ENCODE measurements at places on chromosomes 5 and 9.

- no peak for DNase-seq
Observed at GRCh38 chr5:80414113-80414512, 6.2 kb downstream of the ZFYVE16 start.

- no peak for DNase-seq
Observed at GRCh38 chr9:99606957-99607356, 214.7 kb upstream of the NR4A3 start.

- no peak for DNase-seq
Observed at GRCh38 chr5:132781029-132781428, 4.0 kb upstream of the SEPTIN8 start.

GRCh38 chr9:5743109-5743508, 89.8 kb downstream of the ERMP1 start:
- DNase-seq, result no peak

DNA sequence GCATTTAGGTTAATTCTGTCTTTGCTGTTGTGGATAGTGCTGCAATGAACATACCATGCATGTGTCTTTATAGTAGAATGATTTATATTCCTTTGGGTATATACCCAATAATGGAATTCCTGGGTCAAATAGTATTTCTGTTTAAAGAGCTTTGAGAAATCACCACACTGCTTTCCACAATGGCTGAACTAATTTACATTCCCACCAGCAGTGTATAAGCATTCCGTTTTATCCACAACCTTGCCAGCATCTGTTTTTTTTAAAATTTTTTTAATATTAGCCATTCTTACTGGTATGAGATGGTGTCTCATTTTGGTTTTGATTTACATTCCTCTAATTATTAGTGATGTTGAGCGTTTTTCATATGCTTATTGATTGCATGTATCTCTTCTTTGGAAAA, 15.5 kb upstream of the TARS1 start:
- DNase-seq, result no peak

DNA sequence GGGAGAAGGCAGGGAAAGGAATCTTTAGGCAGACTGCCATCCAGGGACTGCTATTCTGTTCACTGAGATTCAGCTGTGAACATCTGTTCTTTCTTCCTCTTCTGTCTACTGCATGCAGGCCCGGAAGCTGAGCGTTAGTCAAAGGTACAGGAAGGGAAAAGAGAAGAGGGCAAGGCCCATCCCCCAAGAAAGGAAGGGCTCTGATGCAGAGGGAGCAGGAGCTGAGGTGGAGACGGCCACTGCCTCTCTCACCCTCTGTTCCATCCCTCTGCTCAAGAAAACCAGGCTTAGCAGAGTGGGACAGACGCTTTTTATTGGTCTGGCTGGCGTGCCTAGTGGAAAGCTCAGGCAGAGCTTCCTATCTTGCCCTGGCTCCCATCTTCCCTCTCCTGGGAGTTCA, 57.6 kb downstream of the PFDN1 start:
- no peak for DNase-seq

DNA sequence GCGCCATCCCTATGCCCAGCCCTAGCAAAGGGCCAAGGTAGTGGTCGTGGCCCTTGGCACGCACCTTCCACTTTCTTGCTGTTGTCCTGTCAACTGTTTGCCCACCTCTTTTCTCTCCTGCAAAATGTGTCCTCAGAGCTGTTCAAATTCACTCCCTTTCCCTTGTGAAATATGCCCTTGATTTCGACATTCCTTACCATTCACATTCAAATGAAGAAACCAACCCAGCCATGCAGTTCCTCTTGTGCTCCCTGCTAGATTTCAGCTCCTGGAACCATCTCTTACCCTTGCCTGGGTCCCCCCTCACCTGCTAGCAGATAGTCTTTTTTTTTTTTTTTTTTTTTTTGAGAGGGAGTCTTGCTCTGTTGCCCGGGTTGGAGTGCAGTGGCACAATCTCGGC, 19.6 kb upstream of the HRH2 start:
- DNase-seq, result no peak

- no peak for DNase-seq
Observed at GRCh38 chr9:135575995-135576631, 14.6 kb downstream of the PAEP start.

GRCh38 chr9:72826996-72827949, 125.6 kb downstream of the ALDH1A1 start:
- no peak for DNase-seq

DNA sequence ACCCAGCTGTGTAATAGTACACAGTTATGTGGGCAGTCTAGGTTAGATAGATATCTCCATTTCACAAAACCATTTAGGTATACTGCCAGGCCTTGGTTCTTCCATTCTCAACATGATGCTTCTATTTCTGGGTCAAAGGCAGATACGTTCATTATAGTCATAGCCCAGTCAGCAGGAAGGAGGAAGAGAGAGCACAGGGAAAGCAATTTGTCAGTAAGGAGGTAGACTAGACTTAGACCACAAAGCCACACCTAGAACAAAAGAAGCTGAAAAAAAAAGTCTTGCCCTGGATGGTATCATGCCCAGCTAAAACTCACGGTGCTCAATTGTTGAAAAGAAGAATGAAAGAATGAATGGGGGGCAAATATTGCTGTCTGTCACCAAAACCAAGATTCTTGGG, 7.6 kb downstream of the INVS start:
- DNase-seq, result no peak

GRCh38 chr5:157941616-157942015, 82.7 kb upstream of the CLINT1 start:
- DNase-seq, result no peak

- DNase-seq, result no peak
Observed at GRCh38 chr9:109861499-109861898, 81.5 kb downstream of the PALM2AKAP2 start.

GRCh38 chr5:136213919-136214493, 21.0 kb upstream of the SMIM32 start:
- no peak for DNase-seq

- no peak for DNase-seq
Observed at GRCh38 chr9:124260769-124261603, 3.2 kb downstream of the NEK6 start.

DNA sequence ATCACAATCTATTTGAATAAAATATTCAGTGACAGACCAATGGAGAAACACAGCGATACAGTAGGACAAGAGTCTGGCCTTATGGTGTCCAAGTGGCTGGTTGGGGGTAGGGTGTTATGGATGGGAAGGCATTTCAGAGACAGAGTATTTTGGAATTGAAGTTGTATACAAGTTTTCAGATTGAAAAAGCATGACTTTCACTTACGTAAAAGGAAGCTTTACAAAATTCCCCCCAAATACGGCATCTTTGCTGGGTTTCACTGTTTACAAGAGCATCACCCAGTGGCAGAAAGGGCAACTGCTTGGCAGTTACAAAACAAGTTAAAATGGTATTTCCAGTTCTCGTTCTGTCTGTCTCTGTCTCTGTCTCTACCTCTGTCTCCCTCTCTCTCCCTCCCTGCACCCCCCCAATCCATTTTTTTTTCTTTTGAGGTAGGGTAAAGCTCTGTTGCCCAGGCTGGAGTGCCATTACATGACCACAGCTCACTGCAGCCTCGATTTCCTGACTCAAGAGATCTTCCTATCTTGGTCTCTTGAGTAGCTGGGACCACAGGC, 86.2 kb downstream of the PTPN3 start:
- DNase-seq, result no peak

DNA sequence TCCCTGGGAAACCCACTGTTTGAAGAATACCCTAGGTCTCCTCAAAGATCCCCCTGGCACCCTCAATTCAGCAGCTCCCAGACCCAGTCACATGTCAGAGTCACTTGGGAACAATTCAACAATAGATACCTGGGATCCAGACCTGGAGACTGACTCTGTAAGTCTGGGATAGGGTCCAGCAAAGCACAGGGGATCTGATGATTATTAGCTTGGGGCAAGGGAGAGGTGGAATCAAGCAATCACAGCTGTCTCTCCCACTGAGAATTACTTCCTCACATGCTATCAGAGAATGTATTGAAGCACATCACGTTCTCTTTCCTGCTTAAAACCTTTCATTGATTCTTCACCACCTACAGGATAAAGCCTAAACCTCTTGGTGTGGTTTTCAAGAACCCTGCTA, 5.9 kb downstream of the FAM193B start:
- no peak for DNase-seq

- DNase-seq, result no peak
Observed at GRCh38 chr5:61860978-61861377, 445.0 kb upstream of the KIF2A start.

GRCh38 chr9:97908705-97909104, 13.6 kb downstream of the TRMO start:
- DNase-seq, result no peak

DNA sequence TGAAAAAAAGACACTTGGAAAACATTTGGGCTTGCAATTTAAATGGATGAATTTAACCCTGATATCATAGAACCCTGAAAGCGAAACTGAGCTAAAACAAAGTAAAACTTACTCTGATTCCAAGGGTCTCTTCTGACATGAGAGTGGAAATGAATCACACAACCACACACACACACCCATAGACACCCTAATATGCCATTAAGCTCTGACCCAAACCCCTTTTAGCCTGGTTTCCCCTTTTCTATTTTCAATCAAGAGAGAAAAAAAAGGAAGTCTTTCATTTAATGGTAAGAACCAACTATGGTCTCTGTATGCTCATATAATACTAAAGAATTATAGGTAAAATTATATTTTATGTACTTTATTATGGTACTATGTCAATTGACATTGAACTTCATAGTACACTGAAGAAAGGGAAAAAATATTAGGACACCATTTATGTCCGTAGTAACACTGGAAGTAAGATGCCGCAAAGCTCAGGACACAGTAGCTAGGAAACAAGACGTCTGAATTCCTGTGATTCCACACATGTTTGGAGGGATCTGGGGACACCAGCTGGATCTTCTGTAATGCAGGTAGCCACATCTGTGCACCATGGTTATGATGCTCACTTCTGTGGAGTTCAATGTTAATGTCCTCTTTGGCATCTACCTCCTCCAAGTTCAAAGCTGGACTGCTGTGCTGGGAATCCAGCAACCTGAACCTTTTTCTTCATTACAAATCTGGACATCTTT, 95.8 kb downstream of the PCSK1 start:
- DNase-seq, result no peak

GRCh38 chr5:127832067-127832466, 128.9 kb downstream of the CCDC192 start:
- DNase-seq, result no peak

GRCh38 chr5:31854181-31855133, 215.5 kb downstream of the PDZD2 start:
- DNase-seq, result no peak
